ENCODE measurements at places on chromosomes 11 and 22. TPM values are rescaled to one million over a fixed set of nuclear protein-coding genes. Genes with fewer than 3 reads are reported as not detected.
A peak's percentile ranks its signal among the peaks of the same experiment; 100 is the strongest.

DNA sequence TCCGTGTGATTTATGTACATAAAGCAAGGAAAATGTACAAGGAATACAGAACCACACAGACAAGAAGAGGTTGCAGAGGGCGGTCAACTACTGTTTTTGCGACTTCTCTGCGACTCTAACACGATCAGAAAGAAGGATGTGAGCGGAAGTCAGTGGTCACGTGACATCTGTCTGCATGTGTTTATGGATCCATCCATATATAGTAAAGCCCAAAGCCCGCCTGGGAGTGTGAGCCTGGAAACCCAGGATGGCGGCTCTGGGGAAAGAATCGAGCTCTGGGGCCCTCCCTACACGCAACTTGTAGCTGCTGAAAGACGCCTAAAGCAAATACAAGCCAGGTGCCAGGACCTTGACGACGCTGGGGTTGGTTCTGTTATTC lies 8.8 kb downstream of the OSBPL5 start:
- DNase-seq: no peak

- no peak for DNase-seq
Observed at GRCh38 chr11:69495441-69496201, 14.2 kb downstream of the LINC01488 start.

GRCh38 chr11:121246769-121247035 lies 45.9 kb upstream of the SC5D start:
- no peak for DNase-seq

DNA sequence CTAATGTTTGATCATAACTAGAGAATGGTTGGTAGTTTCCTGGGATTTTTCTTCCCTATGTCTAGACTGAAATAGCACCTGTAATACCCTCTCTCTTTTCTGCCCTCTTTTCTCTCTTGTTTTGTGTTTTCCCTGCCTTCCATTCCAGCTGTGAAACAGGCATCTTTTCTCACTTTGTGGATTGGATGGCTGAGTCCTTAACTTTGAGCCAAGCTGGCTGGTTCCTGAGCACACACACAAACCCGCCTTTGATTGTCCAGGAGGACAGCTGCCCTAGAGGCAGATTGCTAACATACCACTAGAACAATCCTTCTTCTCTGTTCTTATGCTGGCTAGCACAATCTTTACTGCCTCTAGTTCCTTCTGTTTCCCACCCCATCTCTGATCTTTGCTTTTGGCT lies 17.7 kb downstream of the CTNND1 start:
- DNase-seq: no peak

MMP10 gene
- not detected for total RNA-seq

HBG2 gene
- not detected for total RNA-seq

GRCh38 chr11:8389029-8389996 lies 125.6 kb upstream of the LMO1 start:
- no peak for DNase-seq

- no peak for DNase-seq
Observed at GRCh38 chr11:63592975-63593395, 21.2 kb downstream of the PLAAT3 start.

ANGPTL5 gene
- total RNA-seq: not detected

DNA sequence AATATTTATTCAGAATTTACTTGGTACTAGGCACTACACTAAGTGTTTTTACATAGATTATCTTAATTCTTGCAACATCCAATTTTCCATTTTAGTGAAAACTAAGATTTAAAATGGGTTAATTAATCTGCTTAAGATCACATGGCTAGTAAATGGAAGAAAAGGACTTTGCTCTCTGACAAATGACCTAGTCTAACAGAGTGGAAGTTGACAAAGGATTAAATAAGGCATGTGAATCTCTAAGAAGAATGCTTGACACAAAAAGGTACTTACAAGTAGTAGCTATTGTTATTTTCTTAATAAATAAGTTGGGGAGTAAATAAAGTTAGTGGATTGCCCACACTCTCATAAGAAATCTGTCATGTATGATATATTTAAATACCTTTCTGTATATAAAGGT lies 584.8 kb downstream of the DLG2 start:
- no peak for DNase-seq

GGTLC2 gene
- not detected for total RNA-seq

DNA sequence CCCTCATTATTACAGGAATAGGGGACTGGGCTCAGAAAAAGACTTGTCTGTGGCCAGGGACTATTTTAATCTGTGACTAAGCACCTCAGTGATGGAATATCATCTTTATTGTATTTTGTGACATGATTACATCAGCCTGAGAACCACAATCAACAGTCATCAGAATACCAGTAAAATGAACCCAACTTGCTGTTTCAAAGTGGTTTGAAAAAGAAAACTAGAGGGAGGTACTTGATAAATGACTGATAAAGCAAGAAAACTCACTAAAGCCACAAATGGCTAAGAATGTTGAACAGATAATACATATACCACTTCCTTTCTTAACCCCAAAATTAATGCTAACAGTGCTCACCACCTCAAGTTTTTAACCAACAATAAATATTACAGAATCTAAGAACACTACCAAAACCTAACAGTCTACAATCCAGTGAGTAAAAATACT lies 155.7 kb downstream of the ATG16L2 start:
- peak; percentile 14 for DNase-seq

PKNOX2 gene
- not detected for total RNA-seq

DNA sequence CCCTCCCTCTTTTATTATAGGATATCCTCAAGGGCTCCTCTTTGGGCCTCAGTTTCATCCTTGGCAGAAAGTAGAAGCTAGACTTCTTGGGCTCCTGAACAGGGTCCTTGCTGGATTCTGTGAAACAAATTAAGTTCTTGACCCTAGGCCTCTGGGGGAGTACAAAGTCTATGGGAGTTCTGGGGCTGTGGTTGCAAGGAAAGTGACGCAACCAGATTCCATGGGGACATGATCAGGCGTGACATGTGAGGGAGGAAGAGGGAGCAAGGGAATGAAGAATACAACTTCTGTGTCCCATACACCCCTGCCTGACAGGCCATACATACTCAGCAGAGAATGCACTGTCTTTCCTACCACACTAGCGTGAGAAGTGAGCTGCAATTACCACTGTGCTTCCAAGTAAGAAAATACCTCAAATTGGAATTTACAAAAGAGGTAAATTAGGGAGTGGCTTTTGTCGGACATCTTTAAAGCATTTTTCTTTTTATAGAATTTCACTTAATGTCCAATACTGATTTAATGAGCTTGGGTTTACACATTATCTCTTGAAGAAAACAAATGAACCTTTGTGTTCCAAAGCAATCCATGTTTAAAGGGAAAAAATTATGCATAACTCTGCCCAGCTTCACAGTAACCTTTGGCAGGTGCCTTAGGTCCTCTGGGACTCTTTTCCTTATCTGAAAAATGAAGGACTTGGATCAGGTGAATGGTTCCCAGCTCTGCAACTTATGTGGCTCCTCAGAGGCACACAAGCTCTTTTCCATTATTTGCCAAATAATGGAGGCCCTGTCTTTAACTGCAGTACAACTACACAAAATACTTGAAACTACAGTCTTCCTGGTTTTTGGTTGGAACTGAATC lies 38.9 kb downstream of the LIMK2 start:
- no peak for DNase-seq

- DNase-seq: no peak
Observed at GRCh38 chr22:44627521-44628139, 74.4 kb upstream of the PRR5 start.

CSRP3 gene
- total RNA-seq: not detected

GVQW3 gene
- 2.5 TPM for total RNA-seq

OR2AG1 gene
- not detected for total RNA-seq

- no peak for DNase-seq
Observed at GRCh38 chr11:115665175-115665821, 161.1 kb upstream of the CADM1 start.

SOX10 gene
- not detected for total RNA-seq

HBE1 gene
- not detected for total RNA-seq

DNA sequence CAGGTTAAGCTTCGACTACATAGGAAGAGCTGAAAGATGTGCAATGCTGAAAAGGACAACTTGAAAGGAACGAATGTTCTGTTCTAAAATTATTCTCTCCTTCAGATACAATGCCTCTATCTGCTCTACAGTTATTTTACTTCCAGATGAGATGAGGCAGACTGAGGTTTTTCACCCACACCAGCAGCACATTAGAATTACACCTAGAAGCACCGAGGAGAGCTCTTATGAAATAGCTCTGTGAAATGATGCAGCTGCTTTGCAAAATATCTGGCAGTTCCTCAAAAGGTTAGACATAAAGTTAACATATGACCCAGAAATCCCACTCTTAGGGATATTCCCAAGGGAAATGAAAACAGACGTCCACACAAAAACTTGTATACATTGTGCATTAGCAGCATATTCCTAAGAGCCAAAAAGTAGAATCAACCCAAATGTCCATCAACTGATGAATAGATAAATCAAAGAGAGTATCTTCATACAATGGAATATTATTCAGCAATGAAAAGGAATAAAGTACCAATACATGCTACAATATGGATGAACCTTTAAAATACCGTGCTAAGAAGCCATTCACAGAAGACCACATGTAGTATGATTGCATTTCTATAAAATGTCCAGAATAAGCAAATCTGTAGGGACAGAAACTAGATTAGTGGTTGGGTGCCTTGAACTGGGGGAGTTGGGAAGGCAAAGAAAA lies 34.5 kb downstream of the WT1 start:
- no peak for DNase-seq

DNA sequence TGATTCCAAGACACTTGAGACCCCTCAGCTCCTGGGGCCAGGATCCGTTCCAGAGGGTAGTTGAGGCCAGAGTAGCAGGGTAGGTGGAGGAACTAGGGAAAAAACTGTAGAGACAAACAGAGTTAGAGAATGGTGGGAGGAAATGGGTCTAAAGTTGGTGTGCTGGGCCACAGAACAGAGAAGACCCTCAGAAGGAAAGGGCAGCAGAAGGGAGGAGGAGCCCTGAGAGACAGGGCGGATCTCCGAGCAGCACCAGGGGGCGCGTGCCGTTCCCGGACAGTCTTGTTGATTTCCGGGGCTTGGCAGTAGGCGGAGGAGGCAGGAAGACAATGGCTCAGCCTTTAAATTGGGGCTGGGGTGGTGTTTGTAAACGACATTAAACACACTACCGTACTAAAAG lies 2.4 kb upstream of the CECR2 start:
- DNase-seq: no peak

GRCh38 chr11:103183981-103184611 lies 74.9 kb downstream of the DYNC2H1 start:
- no peak for DNase-seq

DNA sequence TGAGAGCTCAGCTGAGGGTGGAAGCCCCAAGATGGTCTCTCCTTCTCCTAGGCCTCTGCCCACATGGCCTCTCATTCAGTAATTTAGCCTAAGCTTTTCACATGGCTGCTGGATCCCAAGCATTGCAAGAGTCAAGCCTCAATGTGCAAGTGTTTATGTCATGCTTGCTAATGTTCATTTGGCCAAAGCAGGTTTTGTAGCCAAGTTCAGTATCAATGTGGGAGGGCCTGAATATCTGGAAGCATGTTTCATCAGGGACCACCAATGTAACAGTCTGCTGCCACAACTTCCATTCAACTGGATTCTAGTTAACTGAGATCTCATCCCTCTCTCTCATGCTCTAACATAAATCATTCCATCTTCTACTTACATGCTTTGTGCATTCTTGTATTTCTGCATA lies 8.5 kb upstream of the SYTL2 start:
- DNase-seq: no peak

KCNJ5 gene
- not detected for total RNA-seq

DNA sequence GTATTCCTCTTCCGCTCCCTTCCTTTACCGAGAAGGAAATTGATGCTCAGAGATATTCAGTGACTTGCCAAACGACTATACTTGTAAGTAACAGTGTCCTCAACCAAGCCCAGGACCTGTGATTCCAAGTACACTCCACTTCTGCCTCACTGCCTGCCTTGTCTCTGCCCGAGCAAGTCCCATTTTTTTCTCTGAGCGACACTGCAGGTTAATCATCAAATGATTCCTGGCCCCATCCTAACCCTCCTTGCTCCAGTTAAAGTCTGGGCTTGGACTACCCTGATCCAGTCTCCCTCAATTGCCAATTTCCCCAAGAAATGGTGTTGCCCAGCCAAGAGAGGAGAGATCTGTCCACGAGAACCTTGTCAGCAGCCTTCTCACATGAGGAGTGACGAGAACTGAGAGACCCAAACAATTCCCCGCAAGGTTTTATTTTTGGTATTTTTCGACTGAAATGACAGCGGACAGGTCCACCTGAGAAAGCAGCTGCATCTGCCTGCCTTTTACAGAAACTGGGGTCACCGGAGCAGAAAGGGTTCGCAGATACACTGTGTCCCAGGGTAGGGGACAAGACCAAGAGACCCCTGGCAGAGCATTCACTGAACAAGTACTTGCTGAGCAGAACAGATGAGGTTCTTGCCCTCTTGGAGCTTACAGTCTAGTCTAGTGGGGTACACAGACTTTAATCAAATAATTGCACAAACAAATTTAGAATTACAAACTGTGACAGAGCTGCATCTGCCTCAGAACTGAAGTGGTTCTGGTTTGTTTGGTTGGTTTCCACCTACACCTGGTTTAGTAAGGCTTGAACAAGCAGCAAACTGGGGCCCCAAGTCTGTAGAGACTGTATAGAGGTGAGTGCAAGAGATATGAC lies 11.4 kb downstream of the POU2AF1 start:
- DNase-seq: no peak

- DNase-seq: no peak
Observed at GRCh38 chr11:130645164-130645842, 196.9 kb downstream of the ADAMTS15 start.

OPCML gene
- total RNA-seq: not detected

CCDC86 gene
- total RNA-seq: 122 TPM

RHOD gene
- total RNA-seq: 1.9 TPM

DNA sequence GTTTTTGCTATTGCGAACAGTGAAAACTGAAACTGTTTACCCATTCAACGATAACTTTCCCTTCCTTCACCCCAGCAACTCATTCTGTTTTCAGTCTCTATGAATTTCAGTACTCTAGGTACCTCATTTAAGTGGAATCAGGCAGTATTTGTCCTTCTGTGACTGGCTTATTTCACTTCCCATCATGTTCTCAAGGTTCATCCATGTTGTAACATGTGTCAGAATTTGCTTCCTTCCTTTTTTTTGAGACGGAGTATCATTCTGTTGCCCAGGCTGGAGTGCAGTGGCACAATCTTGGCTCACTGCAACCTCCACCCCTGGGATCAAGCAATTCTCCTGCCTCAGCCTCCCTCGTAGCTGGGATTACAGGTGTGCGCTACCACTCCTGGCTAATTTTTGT lies 23.7 kb downstream of the HTR3B start:
- DNase-seq: no peak

ZP1 gene
- total RNA-seq: not detected

MB gene
- total RNA-seq: 2.5 TPM

BATF2 gene
- total RNA-seq: 0.11 TPM

GRCh38 chr11:114182471-114183043 lies 113.6 kb upstream of the NNMT start:
- DNase-seq: no peak

DNA sequence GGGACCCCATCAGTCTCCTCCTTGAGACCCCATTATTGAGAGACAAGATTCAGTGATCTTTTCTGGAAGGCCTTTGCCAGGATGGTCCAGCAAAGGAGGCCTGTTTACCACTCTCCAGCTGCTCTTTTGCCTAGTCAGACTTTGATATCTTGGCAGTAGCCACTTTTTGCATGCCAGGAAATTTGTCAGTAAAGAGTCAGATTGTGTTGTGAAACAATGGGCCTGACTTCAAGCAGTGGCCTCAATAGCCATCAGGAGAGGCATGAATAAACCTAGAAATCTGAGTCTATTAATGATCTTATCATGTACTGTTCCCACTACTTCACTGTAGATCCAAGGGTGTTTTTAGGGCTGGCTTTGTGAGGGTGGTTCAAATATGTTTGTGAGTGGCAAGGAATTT lies 479.4 kb downstream of the JRKL start:
- DNase-seq: no peak
